CD4-positive, alpha-beta memory T cell (primary cell): ENCODE measurements at places on chromosomes 7 and 10. TPM values are rescaled to one million over a fixed set of nuclear protein-coding genes. Genes with fewer than 3 reads are reported as not detected.

GRCh38 chr7:2383543-2384274 lies 19.7 kb upstream of the CHST12 start:
- peaks cover 28% of the 10 kb centered on the region for H3K36me3 ChIP-seq
- no peak overlapping the region for H3K27ac ChIP-seq
- H3K4me3 ChIP-seq, result no peak overlapping the region

- no peak overlapping the region for H3K27ac ChIP-seq
- H3K4me1 ChIP-seq, result no peaks in the 10 kb centered on the region
- no peaks in the 10 kb centered on the region for H3K27me3 ChIP-seq
- no peak overlapping the region for H3K4me3 ChIP-seq
Measured at GRCh38 chr7:56079450-56080185, 13.1 kb downstream of the PHKG1 start.

GRCh38 chr7:43105521-43106120 lies 6.8 kb upstream of the HECW1 start:
- no peaks in the 10 kb centered on the region for H3K36me3 ChIP-seq
- no peak for DNase-seq
- H3K27me3 ChIP-seq, result peaks cover 5% of the 10 kb centered on the region
- H3K4me1 ChIP-seq, result no peaks in the 10 kb centered on the region
- no peak overlapping the region for H3K27ac ChIP-seq

DNA sequence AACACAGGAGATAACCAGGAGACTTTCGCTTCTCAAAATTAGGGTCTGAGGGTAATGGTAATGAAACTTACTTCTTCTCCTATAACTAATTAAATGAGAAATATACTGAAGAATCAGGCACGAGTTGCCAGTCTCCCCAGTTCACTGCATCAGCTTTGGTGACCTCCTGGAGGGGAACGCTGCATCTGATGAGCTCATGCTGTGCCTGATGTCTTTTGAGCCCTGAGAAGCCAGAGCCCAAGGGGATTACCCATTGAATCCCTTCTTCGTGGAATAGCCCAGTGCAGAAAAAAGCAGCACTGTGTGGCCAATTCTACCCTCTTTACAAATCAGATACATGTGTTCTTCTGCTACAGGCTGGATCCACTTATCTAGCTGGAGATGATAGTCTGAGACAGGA lies 45.1 kb downstream of the CYP2C9 start:
- no peaks in the 10 kb centered on the region for H3K36me3 ChIP-seq
- H3K27me3 ChIP-seq, result no peaks in the 10 kb centered on the region
- H3K4me3 ChIP-seq, result no peak overlapping the region
- DNase-seq, result no peak
- no peak overlapping the region for H3K27ac ChIP-seq

DNA sequence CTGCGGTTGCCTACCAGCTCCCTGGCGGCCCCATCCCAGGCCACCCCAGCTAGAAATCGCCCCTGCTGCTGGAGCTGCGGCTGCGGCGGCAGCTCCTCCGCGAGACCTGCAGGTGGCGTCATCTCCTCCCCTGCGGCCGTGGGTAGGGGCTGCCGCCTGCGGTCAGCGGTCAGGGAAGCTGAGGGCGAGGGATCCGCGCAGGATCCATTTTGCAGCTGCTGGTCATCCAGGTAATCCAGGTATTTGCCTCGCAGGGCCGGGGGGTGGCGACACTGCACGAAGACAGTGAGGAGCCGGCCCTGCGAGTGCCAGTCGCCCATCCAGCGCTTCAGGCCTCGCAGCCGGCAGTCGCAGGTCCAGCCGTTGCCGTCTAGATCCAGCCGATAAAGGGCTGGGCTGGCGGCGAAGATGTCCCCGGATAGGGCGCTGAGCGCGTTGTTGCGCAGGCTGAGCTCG lies 1.5 kb downstream of the TRIL start:
- H3K36me3 ChIP-seq, result no peaks in the 10 kb centered on the region
- no peak for DNase-seq
- peaks cover 4% of the 10 kb centered on the region for H3K4me1 ChIP-seq
- no peak overlapping the region for H3K4me3 ChIP-seq

DNA sequence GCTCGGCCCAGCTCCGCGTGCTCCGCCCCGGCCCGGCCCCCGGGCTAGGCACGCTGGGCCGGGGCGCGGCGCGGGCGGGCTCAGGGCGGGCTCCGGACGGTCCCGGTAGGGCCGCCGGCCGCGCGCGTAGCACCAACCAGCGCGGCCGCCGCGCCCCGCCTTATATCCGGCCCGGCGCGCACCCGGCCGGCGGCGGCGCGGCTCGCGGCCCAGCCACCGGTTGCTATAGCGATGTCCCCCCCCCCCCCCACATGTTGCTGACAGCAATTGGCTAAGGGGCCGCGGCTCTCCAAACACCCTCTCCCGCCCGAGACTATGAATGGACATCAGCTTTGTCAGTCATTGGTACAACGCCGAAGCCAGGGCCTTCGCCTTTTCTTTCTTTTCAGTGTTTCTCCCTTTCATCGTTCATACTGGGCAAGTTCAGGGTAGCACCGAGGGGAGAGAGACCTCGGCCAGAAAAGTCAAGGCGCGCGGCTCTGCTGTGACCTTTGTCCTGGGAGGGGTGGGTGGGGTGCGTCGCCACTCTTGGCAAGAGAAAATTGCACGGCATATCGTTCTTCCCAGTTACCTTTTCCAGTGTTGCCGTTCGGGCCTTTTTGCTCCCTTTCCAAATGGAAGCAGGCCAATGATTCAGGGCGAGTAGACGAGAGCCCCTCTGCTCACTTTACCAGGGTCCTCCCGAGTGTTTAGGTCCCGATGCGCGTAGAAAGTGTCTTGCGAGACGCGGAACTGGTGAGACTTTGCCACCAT lies 354.2 kb downstream of the DNAJB6 start:
- DNase-seq, result no peak
- H3K4me1 ChIP-seq, result peaks cover 30% of the 10 kb centered on the region
- no peak overlapping the region for H3K27ac ChIP-seq
- no peaks in the 10 kb centered on the region for H3K36me3 ChIP-seq
- peaks cover 31% of the 10 kb centered on the region for H3K27me3 ChIP-seq

GRCh38 chr10:29033311-29033940 lies 255.4 kb upstream of the LYZL1 start:
- H3K36me3 ChIP-seq, result no peaks in the 10 kb centered on the region
- no peaks in the 10 kb centered on the region for H3K27me3 ChIP-seq
- no peak overlapping the region for H3K27ac ChIP-seq
- H3K4me1 ChIP-seq, result no peaks in the 10 kb centered on the region

DNA sequence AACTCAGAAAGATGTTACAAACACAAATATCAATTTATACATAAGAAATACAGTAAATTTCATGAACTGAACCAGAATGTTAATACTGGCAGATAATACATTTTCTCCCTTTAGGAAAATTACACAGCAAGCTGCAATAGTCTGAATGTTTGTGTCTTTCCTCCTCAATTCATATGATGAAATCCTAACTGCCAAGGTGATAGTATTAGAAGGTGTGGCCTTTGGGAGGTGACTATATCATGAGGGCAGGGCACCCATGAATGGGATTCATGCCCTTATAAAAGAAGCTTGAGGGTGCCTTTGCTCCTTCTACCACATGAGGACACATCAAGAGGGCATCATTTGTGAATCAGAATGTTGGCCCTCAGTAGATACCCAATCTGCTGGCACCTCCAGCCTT lies 64.3 kb upstream of the GPR22 start:
- DNase-seq, result no peak
- no peak overlapping the region for H3K27ac ChIP-seq
- no peaks in the 10 kb centered on the region for H3K36me3 ChIP-seq
- no peak overlapping the region for H3K4me3 ChIP-seq
- H3K27me3 ChIP-seq, result no peaks in the 10 kb centered on the region
- H3K4me1 ChIP-seq, result no peaks in the 10 kb centered on the region

- H3K27ac ChIP-seq, result no peak overlapping the region
- H3K27me3 ChIP-seq, result no peaks in the 10 kb centered on the region
- no peaks in the 10 kb centered on the region for H3K4me1 ChIP-seq
- no peak for DNase-seq
Measured at GRCh38 chr10:75662715-75663114, 231.3 kb downstream of the LRMDA start.

GRCh38 chr7:104980841-104981671 lies 32.9 kb upstream of the KMT2E start:
- H3K36me3 ChIP-seq, result no peaks in the 10 kb centered on the region
- peak; percentile 73 for DNase-seq
- peaks cover 37% of the 10 kb centered on the region for H3K4me1 ChIP-seq
- H3K27ac ChIP-seq, result peak overlapping the region; percentile 38
- H3K27me3 ChIP-seq, result no peaks in the 10 kb centered on the region
- no peak overlapping the region for H3K4me3 ChIP-seq

DNA sequence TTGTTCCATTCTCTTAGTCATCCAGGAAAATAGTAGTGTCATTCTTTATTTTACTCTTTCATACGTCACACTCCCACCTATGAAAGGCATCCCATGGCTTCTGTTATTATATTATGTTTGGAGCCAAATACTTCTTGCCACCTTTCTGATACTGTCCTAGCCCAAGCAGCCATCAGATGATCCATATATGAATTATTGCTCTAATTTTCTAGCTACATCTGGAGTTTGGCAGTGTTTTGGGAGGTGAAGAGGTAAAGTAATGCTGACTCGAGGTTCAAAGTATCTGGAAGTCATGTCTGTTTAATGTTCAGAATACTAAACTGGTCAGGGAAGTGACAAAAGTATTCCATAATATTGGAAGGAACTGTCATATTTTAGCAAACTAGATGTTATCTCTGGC lies 362.5 kb downstream of the GPR37 start:
- no peaks in the 10 kb centered on the region for H3K36me3 ChIP-seq
- no peaks in the 10 kb centered on the region for H3K4me1 ChIP-seq
- H3K4me3 ChIP-seq, result no peak overlapping the region
- no peak overlapping the region for H3K27ac ChIP-seq

GRCh38 chr7:96236198-96237039 lies 85.5 kb downstream of the SLC25A13 start:
- DNase-seq, result no peak
- no peaks in the 10 kb centered on the region for H3K27me3 ChIP-seq
- no peak overlapping the region for H3K4me3 ChIP-seq
- no peak overlapping the region for H3K27ac ChIP-seq
- no peaks in the 10 kb centered on the region for H3K36me3 ChIP-seq

- no peaks in the 10 kb centered on the region for H3K36me3 ChIP-seq
- H3K4me1 ChIP-seq, result no peaks in the 10 kb centered on the region
- H3K27me3 ChIP-seq, result no peaks in the 10 kb centered on the region
Measured at GRCh38 chr7:140192620-140193019, 15.8 kb upstream of the KDM7A start.

Gene CLRN3
- total RNA-seq, result not detected

Gene CXCL12
- total RNA-seq, result not detected

Gene LLCFC1
- not detected for total RNA-seq

Gene MCM10
- total RNA-seq, result not detected

Gene TMEM196
- not detected for total RNA-seq

Gene GPR141
- not detected for total RNA-seq

Gene MAGI2
- total RNA-seq, result 0.25 TPM
